Right forelimb (tissue), 1 donor: ENCODE measurements at places on chromosomes 1 and 21.

DNA sequence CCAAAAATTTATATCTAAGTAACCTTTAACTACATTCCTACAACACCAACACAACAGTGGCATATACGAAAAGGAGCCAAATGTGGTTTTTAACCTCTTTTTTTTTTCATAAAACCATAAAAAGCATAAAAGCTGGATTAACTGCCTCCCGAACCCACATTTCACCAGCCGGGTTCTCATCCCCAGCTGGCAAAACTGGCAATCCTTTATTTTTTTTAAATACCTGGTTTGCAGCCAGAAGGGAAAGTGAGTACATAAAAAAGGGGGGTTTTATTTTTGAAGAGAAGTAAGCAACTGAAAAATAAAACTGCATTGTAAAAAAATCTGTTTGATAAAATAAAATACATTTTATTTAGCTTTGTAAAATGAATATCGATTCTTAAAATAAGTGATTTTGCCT lies 295.4 kb downstream of the AKT3 start:
- no peak for DNase-seq

DNA sequence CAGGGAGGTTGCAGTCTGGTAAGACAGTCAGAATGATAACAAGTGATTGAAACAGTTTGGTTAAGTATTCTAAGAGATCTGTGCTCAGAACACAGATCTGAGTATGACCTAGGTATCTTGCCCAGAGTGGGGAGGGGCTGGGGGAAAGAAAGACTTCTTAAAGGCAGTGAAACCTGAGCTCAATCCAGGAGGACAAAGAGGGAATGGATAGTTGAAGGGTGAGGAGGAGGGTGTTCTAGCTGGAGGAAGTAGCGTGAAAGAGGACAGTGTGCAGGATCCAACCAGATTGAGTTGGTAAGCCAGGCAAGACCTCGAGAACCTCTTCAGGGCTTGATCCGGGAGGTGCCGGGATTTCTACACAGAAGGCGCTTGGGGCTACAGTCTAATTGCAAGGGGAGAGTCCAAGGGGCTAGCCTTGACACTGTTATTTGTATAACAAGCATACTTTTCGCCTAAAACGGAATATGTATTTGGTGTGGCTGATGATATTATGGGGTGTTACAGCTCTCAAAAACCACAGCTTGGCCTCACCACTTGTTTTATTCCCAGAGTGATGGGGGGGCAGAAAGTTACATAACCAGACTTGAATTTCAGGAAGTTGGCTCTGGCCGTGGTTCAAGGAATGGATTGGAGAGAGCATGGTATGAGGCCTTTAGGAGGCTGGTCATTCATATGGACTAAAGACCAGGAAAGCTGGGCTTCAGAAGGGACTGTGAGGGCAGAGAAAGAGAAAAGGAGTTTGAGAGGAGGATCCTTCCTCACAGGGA lies 19.1 kb downstream of the RCSD1 start:
- no peak for DNase-seq

DNA sequence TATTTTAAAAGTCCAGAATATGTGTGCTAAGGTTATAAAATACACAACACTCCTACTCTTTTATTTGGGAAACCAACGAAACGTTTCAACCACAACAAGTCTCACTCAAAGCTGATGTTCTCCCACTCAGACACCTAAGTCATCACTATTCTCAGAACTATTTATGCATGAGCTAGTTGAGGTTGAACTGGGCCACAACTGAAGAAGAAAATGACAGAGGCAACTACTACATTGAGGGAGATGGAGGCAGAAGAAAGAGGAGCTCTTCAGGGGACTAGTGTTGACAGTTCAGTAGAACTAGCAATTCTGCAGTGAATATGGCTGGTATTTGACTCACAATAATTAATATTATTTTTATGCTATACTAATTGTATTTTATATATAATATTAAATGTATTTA lies 198.2 kb downstream of the SEC16B start:
- DNase-seq, result no peak

- DNase-seq, result peak; percentile 77
Observed at GRCh38 chr1:235075048-235075776, 53.4 kb downstream of the TOMM20 start.

- DNase-seq, result no peak
Observed at GRCh38 chr1:238119060-238119459, 228.3 kb upstream of the ZP4 start.

- no peak for DNase-seq
Observed at GRCh38 chr1:21837476-21837875, 25.4 kb downstream of the LDLRAD2 start.

DNA sequence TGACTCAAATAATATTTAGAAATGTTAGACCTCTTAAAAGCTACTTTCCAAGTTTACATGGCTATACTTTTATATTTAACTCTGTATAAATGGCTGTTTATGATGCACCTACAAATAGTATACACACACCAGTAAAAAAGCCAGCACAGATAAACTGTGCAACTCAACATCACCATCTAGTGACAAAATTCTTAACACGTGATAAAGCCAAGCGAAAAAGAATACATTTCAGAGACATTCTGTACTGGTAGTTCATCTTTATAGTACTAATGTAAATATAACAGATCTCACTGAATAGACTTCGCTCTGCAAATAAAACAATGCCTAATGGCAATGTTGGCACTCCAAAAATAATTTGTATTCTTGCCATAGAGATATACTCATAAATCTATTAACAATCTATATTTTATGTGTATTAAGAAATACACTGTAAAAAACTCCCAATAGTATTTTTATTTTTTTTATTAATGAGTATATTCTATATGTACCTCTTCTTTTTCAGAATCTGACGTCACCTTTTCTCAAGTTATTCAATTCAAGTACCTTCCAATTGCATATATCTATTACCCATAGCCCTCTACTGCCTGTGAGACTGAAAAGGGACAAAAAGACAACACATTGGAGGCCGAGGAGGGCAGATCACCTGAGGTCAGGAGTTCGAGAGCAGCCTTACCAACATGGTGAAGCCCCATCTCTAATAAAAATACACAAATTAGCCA lies 100.2 kb downstream of the DPYD start:
- no peak for DNase-seq

- no peak for DNase-seq
Observed at GRCh38 chr1:89088572-89088971, 23.6 kb upstream of the GBP1 start.

DNA sequence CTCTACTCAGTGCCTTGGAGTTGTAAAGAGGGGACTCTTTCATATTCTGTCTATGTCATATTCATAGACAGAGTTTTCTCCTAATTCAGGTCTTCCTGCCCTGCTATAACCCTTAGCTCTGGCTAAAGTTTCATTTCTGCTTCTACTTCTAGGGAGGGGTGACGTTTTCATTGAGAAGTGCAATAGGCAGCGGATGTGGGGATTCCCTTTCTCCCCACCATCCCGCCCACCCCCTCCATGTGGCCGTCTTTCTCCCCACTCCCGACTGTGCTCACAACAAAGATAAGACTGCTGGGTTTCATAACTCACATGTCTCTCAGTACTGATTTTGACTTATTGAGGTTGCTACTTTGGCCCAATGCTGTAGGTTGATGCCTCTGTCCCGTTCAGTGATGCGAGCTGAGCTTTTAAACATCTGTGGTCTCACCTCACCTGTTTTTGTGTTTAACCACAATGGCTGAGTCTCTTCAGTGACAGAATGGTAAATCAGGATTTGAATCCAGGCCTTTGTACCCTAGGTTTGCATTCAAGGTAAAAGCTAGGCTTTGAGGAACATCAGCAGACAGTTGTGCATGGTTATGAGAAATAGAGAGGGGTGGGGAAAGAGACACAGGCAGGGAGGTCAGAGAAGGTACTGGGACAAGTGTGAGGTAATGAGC lies 7.8 kb upstream of the KIF14 start:
- no peak for DNase-seq

DNA sequence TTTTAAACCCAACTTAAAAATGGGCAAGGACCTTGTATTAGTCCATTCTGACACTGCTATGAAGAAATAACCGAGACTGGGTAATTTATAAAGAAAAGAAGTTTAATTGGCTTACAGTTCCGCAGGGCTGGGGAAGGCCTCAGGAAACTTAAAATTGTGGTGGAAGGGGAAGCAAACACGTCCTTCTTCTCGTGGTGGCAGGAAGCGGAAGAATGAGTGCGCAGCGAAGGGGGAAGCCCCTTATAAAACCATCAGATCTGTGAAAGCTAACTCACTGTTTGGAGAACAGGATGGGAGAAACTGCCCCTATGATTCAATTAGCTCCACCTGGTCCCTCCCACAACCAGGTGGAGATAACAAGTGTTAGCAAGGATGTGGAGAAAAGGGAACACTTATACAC lies 237.7 kb downstream of the SEC16B start:
- DNase-seq, result no peak

GRCh38 chr1:245169376-245169775 lies 14.6 kb downstream of the KIF26B start:
- no peak for DNase-seq

- no peak for DNase-seq
Observed at GRCh38 chr1:92705446-92705845, 79.5 kb downstream of the EVI5 start.

GRCh38 chr21:38297194-38297631 lies 40.4 kb downstream of the KCNJ15 start:
- no peak for DNase-seq

DNA sequence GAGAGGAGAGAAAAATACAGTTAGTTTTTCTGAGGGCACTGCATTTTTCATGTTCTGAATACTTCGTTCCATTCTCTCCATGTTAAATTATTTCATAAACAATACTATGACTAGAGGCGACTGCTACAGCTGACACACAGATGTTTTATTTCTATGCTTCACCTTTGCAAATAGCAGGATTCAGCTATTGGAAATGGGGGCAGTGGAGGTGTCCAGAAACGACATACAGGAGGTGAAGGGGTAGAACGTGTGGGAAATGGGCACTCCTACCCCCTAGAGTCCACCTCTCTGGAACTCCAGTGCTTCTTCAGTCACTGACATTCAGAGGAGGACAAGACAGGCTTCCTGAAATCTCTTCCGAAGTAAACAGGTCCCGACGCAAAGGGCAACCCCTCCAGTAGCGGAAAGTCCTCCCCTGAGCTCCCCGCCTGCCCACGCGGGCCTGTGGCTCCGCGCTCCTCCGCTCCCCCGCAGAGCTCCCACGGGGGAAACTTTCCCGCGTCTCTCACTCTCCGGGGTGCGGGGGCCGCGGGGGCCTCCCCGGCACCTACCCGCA lies 480 bp downstream of the DPYD start:
- no peak for DNase-seq

DNA sequence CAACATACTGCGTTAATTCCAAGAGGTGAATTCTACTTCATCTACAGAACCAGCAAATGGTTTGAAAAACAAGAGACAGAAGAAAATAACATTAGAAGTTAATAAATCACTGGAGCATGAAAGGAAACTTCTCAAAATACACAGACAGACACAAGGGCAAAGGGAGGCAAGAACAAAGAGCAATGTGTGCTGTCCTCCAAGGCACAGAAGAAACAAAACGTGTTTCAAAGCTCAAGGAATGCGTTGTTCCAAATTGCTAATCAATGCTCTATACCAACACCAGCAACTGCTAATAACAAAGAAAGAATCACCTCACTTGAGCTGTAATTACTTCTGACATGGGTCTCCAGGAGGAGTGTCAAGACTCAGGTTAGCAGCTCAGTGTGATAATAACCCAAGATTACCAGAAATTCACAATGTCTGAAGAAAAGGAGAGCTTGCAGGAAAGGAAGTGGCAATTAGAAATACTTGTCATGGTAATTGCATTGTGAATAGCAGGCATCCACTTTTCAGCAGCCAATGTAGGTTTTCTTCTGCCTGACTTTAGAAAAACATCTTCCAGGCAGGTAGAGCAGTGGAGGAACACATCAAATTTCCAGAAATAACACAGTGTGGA lies 175.4 kb downstream of the SEC16B start:
- DNase-seq, result no peak

DNA sequence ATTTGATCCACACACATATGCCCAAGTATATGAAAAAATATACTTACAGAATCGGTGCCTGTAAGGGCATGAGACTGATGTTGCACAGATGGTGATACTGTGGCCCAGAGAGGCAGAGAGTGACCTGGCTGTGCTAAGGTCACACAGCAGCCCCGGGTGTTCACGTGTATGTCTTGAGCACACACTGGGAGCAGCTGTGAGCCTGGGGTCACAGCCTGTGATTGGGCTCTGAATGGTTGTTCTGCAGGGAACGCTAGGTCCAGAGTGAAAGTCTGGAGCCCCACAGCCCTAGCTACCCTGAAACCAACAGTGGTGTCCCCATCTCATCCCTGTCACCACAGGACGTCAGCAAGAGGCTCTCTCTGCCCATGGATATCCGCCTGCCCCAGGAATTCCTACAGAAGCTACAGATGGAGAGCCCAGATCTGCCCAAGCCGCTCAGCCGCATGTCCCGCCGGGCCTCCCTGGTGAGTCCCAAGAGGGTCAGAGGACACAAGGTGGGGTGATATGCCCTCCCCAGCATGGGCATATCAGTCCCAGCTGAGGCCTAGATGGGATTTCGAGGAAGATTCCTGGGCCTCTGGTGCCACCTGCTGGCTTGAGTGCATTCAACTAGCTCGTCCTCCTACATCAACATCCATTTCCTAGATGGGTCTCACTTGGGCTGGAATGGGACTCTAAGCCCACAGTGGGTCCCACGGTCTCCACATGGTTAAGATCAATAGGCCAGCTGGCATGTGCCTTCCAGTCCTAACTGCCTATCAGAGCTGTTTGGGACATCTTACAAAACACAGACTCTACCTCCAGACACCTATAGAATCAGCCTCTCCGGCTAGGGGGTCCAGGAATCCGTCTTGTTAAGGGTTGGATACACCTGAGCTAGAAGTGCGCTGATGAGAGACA lies 19.7 kb downstream of the CDK18 start:
- peak; percentile 87 for DNase-seq

GRCh38 chr1:72111662-72112061 lies 170.7 kb downstream of the NEGR1 start:
- DNase-seq, result no peak

DNA sequence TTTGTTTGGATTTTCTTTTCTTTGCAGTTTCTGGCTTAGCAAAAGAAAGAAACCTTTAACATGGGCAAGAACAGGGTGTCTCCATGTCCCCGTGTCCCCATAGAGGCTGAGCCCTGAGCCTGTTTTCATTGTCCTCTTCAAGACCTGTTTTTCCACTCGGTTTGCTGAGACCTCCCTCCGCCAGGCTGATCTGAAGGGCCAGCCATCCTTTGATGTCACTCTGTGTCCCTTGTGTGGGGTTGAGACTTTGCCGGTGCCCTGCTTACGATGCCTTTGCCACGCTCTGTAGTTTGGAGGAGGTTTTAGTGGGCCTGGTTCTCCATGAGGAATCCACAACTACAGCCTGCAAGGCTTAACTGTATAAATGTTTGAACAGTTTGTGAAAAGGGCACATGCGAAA lies 23.8 kb downstream of the IFNGR2 start:
- no peak for DNase-seq

- DNase-seq, result no peak
Observed at GRCh38 chr1:56646611-56647010, 1.5 kb downstream of the PRKAA2 start.

GRCh38 chr21:43306911-43307676 lies 119.8 kb downstream of the SIK1 start:
- DNase-seq, result no peak

- no peak for DNase-seq
Observed at GRCh38 chr1:155321639-155322503, 1.2 kb downstream of the RUSC1 start.

- no peak for DNase-seq
Observed at GRCh38 chr1:150234309-150234565, 1.7 kb downstream of the ANP32E start.

GRCh38 chr21:44494956-44495355 lies 39.6 kb downstream of the LRRC3 start:
- no peak for DNase-seq
